ENCODE measurements at places on chromosomes 3 and 15.

GRCh38 chr15:92158426-92158825 is 235.3 kb upstream of the ST8SIA2 start:
- DNase-seq: no peak

- DNase-seq: no peak
Measured at GRCh38 chr3:119918992-119919933, 137.4 kb downstream of the NR1I2 start.

GRCh38 chr15:65069179-65069578 is 1.4 kb upstream of the RASL12 start:
- DNase-seq: no peak

DNA sequence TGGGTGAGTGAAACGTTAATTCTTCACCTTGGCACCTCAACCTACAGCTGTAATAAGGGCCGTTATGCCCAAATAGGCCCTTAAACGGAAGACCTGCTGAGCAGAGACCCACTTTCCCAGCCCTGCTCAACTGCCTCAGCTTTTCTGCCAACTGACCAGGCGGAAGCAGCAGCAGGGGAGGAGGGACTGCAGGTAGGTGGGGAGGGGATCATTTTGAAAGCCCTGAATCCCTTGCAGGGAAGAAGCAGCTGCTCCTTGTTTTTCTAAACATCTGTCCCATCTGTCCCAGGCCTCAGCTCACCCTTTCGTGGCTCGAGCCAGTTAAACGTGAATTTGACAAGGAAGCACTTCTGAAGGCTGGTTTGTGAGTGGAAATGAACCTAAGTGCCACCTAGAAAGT is 978 bp upstream of the CMC1 start:
- DNase-seq: no peak

DNA sequence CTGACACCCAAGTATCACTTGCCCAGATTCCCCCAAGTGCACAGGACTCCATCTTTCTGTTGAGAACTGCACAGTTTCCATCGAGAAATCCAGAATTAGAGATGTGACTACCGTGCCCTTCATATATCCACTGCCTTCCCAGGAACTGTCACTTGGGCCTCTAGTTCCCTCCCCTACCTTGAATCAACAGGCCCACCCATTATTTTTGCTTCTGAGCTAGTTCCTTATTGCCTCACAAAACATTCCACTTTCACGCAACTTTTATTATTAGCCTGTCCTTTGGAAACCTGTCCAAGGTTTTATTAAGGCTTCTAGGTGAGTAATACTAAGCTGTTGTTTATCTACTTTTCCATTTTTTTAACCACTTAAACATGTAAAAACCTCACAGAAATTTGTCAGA is 17.1 kb upstream of the SLC30A4 start:
- DNase-seq: no peak

DNA sequence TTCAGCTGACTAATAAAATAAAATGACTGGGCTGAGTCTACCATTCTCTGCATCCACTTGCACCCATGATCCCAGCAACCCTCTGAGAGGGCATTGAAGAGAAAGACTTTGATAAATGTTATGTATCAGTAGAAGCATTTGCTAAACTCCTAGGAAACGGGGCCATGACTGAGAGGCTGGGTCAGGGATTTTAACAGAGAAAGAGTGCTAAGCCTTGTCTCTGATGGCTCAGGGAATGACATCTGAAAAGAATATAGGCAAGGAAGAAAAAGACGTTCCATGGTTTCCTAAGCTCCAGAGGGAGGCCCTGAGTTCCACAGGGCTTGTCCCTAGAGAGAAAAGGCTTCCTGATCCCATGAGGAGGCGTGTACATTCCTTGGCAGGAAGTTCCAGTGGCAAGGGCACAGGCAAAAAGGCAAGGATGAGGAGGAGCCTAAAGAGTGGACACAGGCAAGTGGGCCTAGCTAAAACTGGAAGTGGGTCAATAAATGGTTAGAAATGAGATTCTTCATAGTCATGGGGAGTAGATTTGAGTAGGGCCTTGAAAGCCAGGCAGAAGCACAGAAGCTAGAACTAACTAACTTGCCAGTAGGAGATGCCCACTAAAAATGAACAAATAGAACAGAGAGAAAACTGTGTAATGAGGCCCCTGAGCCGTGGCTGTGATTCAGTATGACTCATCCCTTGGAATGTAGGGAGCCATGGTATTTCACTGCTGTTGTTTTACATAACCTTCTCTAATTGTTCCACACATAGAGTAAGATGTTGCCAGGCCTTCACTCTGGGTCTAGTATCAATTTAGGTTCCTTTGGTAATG is 44.9 kb upstream of the MANF start:
- DNase-seq: no peak

- no peak for DNase-seq
Measured at GRCh38 chr3:149605902-149606301, 51.9 kb downstream of the WWTR1 start.

GRCh38 chr3:94012185-94012584 is 16.2 kb downstream of the STX19 start:
- DNase-seq: no peak

DNA sequence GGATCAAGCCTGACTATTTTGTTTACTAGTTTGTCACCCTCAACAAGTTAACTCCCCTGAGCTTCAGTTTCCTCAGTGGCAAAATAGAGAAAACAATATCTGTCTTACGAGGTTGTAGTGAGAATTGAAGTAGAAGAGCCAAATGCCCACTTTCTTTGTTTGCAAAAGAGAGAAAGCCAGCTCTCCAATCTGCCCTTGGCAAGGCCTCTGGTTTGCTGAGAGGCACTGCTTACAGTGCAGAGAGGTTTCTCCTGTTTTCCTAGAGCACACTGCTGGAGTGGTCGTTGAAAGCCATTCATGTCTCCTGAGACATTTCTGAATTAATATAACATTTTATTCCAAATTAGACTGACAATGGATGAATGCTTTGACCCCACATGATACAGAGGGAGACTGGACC is 260.5 kb upstream of the IGF1R start:
- no peak for DNase-seq

GRCh38 chr3:100073714-100074307 is 40.5 kb downstream of the FILIP1L start:
- no peak for DNase-seq
